NCI-H1417 (cell line): ENCODE measurements at places on chromosomes 3 and 15.
A peak's percentile ranks its signal among the peaks of the same experiment; 100 is the strongest.

DNA sequence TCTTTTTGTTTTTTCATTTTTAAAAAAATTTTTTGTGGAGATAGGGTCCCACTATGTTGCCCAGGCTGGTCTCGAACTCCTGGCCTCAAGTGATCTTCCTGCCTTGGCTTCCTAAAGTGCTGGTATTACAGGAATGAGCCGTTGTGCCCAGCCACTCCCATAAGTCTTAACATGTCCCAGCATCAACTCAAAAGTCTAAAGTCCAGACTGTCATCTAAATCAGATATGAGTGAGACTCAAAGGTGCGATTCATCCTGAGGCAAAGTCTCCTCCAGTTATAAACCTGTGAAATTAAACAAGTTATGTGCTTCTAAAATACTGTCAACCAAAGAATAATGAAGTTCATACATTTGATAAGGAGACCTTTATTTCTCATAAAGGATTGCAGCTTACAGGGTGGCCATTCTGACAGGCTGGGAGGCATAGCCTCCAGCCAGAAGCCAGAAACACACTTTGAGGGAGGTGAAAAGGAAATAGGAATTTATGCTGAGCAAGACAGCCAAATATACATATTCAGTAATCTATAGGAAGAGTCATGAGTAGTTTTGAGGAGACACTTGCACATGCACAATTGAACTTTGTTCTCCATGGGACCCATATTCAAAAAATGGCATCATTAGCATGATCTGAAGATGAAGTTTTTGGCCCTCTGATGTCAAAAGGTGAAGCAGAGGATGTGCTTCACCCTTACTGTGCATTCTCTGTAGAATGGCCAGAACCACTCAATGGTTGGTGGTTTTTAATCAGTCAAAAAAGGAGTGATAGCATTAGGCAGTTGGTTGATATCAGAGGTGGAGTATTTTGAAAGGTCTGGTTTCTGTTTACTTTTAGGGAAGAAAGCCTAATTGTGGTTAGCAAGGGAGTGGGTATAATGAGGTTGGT, 11.0 kb upstream of the ZNF662 start:
- DNase-seq, result no peak

DNA sequence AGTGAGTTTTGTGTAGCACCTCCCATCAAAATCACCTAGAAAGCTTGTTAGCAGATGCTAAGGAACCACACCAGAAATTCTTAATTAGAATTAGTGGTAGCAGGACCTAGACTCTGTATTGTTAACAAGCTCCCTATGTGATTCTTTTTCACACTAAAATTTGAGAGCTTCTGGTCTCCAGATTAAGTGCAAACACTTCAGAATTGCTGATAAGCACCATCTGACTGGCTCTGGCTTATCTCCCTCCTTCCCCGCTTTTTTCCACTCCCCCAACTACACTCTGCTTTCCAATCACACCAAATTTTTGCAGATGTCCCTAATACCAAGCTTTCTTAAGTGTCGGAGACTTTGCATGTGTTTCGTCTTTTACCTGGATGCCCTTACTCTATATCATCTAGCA, 410.1 kb upstream of the DPH6 start:
- no peak for DNase-seq

DNA sequence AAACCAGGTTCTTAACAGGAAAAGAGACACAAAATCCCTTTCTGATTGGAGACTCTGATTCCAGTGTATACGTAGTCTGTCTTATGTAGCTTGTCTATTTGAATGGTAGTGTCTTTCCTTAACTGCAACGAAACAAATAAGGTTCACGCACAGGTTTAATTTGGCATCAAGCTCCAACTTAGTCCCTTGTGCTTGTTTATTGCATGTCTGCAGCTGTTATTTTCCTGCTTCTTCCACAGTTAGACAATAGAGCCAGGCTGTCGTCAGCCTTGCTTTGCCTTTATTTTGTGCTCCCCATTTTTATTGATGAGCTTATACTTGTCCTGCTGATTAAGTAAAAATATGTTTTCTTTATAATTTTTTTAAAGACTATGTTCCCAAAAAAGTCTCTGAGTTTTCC, 152.7 kb upstream of the CDIN1 start:
- no peak for DNase-seq

- no peak for DNase-seq
Observed at GRCh38 chr15:75840659-75841058, 2.6 kb upstream of the UBE2Q2 start.

- DNase-seq, result no peak
Observed at GRCh38 chr3:138974462-138974861, 27.4 kb downstream of the FOXL2NB start.

GRCh38 chr3:4976109-4976508, 3.1 kb upstream of the BHLHE40 start:
- peak; percentile 23 for DNase-seq

GRCh38 chr3:123396171-123397049, 52.5 kb downstream of the ADCY5 start:
- no peak for DNase-seq

DNA sequence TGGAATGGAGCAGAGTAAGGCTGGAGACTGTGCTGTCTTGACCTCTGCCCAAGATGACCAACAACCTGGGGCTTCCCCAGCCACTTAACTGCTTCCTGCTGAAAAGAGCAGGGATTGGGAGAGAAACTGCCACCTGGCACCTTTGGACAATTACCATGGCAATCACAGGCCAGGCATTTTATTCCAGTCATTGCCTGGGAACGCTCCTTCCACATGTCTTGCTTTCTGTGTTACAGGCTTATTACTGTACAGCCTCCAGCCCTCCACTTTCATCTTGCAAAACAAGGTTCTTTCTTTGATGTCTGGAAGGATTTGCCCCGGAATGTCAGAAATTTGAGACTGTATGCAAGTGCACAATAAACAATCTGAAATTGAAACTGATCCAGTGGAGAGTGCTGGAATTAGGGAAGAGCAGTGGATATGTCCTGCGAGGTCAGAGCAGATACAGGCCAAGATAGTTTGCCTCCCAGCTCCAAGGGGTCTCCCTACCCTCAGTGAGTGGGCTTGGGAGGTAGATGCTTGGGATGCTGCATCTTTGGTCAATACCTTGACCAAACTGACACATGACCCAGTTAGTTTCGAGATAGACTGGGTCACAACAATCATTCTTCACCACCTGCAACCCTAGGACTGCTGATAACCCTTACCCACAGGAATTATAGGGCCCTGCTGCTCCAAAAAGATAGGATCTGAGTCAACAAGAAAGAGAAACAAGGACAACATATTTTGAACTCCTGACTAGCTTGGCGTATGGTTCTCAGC, 2.7 kb downstream of the PPP1R14D start:
- DNase-seq, result no peak

- no peak for DNase-seq
Observed at GRCh38 chr15:58856086-58856485, 77.4 kb downstream of the SLTM start.

GRCh38 chr3:16338999-16339398, 74.0 kb downstream of the OXNAD1 start:
- no peak for DNase-seq

GRCh38 chr15:68410466-68411342, 21.3 kb downstream of the ITGA11 start:
- no peak for DNase-seq

GRCh38 chr3:35664460-35664919, 25.2 kb downstream of the ARPP21 start:
- peak; percentile 92 for DNase-seq

GRCh38 chr3:120498556-120499346, 48.0 kb upstream of the FSTL1 start:
- DNase-seq, result no peak

DNA sequence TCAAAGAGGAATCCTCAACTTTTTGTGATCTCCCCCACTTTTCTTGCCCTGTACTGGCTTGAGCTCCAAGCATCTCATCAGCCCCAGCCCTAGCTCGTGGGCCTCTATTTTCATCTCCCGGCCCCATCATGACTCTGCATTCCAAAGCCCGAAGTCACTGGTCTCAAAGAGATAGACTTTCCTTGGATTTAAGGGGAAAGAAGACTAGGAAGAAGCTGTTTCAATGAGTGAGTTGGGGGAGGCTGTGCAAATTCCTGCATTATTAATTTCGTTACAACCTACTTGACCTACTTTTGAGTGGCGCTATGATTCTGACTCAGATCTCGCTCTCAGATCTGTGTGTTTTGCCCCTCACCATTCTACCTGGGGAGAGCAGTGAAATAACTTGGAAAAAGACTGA, 266.6 kb upstream of the TBL1XR1 start:
- DNase-seq, result no peak

GRCh38 chr3:105527535-105527934, 160.8 kb downstream of the ALCAM start:
- DNase-seq, result peak; percentile 94

GRCh38 chr15:31400222-31400927, 73.7 kb downstream of the KLF13 start:
- DNase-seq, result no peak

GRCh38 chr3:157094751-157095480, 65.0 kb downstream of the CCNL1 start:
- no peak for DNase-seq

GRCh38 chr3:61564395-61565059, 3.2 kb downstream of the PTPRG start:
- DNase-seq, result no peak

DNA sequence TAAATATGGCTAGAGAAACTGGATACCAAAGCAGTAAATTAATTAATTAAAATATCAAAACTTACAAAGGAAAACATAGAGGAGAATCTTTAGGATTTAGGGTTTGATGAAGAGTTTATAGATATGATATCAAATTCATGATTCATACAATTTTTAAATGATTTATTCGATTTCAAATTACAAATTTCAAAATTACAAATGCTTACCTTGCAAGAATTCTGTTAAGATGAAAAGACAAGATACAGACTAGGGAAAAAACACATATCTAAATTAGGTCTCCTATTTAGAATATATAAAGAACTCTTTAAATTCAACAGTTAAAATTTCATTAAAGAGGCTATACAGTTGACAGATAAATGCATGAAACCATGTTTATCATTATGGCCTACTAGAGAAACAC, 930.7 kb downstream of the ZPLD1 start:
- no peak for DNase-seq

- DNase-seq, result no peak
Observed at GRCh38 chr3:172685331-172686214, 25.3 kb downstream of the NCEH1 start.

GRCh38 chr3:110881069-110881468, 190.5 kb upstream of the NECTIN3 start:
- no peak for DNase-seq

DNA sequence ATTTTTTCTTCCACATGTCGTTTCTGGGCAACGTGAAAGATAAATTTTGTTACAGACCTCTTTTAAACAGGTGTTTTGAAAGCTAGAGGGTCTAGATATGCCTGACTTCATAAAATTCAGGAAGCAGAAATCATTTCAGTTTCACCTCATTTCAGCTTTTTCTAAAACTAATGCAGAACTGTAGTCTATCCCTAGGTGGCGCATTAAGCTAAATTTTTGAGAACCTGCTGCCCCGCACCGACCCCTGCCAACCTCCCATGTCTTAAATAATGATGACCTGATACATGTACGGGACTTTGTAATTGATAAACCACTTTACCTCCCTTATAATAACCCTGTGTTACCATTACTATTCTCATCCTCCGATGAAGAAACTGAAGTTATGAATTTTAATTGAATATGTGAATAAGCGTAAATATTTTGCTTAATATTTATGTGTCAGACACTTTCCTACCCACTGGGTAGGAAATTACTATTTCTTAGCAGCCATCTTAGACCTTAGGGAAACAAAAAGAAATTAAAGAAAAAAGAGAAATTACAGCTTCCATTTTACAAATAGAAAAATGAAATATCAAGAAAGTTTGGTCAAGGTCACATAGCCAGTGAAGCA, 78.7 kb upstream of the GCNT3 start:
- DNase-seq, result peak; percentile 38

- no peak for DNase-seq
Observed at GRCh38 chr3:142645236-142645793, 49.1 kb downstream of the PLS1 start.

DNA sequence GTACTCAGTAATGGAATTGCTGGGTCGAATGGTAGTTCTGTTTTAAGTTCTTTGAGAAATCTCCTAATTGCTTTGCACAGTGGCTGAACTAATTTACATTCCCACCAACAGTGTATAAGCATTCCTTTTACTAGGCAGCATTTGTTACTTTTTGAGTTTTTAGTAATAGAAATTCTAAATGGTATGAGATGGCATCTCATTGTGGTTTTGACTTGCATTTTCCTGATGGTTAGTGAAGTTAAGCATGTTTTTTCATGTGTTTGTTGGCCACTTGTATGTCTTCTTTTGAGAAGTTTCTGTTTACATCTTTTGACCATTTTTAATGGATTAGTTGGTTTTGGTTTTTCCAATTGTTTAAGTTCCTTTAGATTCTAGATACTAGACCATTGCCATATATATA, 28.4 kb downstream of the TP63 start:
- DNase-seq, result no peak

DNA sequence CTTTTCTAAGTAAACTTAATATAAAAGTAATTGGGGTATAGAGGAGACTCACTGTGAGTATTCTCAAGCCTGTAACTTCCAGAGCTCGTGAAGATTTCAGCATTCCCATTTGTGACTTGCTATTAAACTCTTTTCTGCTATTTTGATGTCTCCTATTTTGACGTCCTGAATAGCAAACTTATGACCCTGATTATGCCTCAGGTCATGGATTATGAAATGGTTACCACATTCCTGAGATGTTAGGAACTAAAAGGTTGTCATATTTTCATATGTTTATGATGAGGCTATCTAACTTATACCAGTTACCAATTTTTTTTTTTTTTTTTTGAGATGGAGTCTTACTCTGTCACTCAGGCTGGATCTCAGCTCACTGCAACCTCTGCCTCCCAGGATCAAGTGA, 105.5 kb downstream of the ATG7 start:
- no peak for DNase-seq
